ENCODE measurements at places on chromosomes 7 and 10.

GRCh38 chr7:20514364-20514763, 101.1 kb upstream of the ABCB5 start:
- no peak for DNase-seq

DNA sequence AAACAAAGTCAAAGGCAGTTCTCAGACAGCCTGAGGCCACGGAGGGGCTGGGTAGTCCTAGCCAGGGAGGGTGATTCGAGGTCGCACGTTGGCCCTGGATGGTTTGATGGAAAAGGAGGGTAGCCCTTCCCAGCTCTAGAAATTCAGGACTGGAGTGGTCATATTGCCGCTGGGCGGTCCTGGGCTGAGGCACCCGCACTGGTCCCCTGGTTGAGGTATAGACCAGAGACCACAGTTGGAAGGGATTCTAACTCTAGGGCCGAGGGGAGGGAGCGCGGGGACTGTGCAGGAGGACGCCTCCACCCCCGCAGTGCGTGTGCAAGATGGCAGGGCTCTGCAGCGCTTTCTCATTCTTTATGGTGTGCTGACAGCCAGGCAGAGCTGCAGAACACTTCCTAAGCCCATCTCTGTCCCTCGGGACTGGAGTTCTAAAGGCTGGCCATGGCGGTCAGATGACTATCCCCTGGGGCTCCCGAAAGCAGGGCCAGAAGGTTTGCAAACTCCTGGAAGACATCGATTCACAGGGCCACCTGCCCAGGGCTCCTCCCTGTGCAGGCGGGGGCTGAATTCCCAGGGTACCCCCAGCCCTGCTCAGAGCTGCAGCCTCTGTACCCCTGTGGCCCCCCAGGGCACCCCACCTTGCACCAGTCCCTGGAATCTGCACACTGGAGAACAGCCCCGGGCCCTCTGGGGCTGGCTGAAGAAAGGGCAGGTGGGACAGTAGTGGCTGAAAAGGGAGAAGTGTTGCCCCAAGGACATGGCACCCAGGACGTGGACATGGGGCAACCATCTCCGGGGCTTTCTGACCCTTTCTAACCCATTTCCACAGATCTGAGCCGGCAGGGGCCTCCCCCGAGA, 51.0 kb upstream of the ELN start:
- DNase-seq, result peak; percentile 76

GRCh38 chr10:97784200-97784810, 12.5 kb upstream of the SFRP5 start:
- DNase-seq, result no peak

DNA sequence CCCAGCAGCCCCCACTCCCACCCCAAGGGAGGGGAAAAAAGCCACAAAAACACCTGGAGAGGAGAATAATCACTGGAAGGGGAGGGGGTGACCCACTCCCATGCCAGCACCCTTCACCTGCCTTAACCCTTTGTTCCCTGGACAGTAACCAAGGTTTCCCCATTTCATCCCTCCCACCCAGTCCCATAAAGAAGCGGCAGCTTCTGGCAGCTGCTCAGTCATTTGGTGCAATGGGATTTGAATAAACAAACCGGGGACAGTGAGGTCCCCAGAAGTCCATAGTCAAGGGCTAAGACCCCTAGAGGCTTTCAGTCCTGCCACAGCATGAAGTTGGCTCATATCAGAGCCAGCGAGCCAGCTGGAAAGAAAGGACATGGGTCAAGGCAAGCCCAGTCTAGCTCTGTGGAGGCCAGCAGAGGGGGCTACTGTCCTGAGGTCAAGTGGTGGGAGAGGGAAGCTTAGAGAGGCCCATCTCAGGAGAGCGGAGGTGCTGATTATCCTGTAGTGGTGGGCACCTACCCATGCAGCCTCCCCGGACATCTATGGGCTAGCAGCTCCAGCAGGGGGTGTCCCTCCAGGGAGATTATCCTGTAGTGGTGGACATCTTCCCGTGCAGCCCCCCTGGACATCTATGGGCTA, 58.9 kb upstream of the LBX1 start:
- no peak for DNase-seq

GRCh38 chr7:94094298-94094697, 90.1 kb upstream of the BET1 start:
- no peak for DNase-seq

GRCh38 chr10:26543567-26544306, 105.6 kb downstream of the APBB1IP start:
- no peak for DNase-seq

- no peak for DNase-seq
Observed at GRCh38 chr7:20545016-20545415, 70.5 kb upstream of the ABCB5 start.

- DNase-seq, result no peak
Observed at GRCh38 chr7:26574476-26574875, 282.8 kb downstream of the SNX10 start.

DNA sequence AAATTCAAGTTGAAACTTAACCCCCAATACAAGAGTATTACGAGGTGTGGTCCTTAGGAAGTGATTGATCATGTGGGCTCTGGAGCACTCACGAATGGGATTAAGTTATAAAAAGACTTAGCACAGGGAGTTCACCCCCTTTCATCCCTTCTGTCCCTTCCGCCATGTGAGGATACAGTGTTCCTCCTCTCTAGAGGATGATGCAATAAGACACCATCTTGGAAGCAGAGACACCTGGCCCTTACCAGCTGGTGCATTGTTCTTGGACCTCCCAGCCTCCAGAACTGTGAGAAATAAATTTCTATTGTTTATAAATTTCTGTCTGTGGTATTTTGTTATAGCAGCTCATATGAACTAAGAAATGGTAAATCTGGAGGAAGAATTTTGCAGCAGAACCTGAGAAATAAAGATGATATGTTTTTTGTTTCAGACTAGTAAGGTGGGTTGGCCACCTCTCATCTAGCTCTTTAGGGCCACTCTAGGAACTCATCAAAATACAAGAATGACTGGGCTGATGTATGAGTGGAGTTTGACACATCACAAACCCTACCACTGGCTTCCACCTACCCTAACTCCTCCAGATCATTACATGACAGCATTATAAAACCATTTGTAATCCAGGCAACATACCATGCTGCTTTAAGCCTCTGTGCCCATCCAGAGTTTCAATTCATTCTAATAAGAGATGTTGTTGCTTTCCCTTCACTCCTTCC, 22.4 kb downstream of the SLC26A5 start:
- no peak for DNase-seq

DNA sequence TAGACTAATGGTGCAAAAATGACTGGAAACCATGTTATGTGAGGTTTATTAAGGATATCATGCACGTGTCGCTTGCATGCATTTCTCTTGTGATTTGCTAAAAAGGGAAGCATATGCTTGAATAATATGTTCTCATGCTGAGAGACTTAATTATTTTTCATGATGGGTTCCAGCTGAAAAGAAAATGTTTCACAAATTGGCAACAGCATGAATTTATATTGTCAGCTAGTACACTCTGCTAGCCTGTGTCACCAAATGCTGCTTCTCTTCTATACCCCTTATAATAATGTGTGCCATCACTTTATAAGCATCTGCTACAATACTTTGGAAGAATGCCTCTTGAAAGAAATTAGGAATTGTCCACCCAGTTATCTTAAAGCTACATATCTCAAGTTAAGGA, 63.0 kb downstream of the GNAI1 start:
- DNase-seq, result no peak

DNA sequence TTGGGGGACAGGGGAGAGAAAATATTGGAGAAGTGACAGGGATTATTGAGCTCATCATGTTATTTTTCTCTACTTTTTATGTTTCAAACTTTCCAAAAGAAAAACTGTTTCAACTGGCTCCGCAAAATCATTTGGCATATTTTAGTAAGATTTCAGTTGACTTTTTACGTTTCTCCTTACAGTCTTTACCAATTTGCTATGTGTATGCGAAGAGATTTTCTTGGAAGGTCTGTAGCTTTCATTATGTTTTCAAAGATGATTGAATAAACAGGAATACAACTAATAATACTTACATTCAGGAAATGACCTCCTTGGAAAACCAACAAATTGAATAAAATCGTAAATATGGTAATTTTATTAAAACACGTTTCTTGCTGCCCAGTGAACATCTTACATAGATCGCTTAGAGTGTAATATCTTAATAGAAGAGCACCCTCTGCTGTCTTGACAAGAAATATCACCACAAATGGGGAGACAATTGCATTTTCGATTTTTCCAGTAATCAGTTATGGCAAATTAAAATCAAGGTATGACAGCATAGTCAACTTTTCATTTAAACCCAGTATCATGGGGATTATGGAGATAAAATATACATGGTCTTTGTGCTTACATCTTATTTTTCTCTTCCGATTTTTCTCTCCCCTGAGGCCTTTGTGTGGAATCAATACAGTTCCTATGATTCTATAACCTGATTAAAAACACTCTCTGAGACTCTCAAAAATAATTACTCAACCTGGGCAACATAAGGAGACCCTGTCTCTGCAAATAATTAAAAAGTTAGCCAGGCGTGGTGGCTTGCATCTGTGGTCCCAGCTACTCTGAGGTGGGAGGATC, 43.1 kb downstream of the MBL2 start:
- DNase-seq, result no peak

DNA sequence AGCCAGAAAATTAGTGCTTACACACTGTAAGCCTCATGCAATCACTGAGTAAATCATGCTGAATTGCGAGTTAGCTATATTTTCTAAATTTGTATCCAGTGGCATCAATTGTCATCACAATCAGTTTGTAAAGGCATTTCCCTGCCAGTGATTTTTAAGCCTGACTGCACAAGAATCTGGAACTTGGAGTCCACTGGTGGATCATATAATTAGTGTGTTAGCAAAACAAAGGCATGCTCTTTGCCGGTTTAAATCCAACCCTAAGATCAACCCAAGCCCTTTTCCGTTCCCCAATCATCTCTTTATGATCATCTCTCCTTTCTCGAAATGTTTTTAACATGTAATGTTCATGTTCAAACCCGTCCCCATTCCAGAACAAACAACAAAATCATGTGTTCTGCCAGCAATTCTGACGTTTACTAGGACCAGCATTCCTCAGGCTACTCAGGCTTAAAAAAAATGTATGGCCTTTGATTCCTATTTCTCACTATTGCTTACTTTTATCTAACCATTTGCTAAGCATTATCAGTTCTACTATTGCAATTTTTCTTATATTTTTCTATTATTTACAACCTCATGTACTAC, 649.2 kb downstream of the SORCS1 start:
- no peak for DNase-seq

GRCh38 chr10:119546009-119546408, 3.5 kb upstream of the RGS10 start:
- DNase-seq, result no peak

DNA sequence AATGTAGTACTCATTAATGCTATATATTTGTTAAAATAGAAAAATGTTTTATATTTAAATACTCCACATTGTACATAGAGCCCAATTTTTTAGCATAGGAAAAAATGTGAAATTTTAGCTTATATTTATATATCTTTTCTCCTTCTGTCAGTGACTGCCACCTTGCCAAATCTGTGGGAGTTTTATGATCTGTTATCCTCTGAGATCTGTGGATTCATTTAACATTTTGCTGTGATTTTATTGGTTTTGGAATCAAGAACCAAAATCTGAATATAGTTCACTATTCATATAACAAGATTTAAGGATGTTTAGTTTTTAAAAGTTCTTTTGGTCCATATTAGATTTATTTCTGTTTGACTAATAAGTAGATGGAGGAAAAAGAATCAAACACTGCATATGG, 127.9 kb downstream of the PPP1R9A start:
- DNase-seq, result no peak

GRCh38 chr7:757741-758163, 30.7 kb upstream of the PRKAR1B start:
- DNase-seq, result no peak

DNA sequence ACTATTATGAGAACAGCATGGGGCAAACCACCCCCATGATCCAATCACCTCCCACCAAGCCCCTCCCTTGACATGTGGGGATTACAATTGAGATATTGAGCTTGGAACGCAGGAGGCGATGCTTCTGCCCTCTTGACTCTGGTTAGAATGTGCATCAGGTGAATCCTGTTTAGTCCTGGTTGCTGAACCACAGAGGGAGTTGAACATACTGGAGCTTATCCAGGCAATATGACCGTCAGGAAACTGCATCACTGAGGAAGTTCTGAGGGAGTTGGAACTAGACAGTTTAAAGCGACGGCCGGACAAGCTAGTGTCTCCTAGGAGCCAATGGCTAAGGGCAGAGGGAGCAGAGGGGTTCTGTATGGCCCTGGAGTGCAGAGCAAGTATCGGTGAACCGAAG, 31.8 kb upstream of the GARS1 start:
- DNase-seq, result no peak
